ENCODE measurements at places on chromosomes 5 and 9.

GRCh38 chr5:66161356-66161755 is 17.3 kb downstream of the SREK1 start:
- no peak for DNase-seq

DNA sequence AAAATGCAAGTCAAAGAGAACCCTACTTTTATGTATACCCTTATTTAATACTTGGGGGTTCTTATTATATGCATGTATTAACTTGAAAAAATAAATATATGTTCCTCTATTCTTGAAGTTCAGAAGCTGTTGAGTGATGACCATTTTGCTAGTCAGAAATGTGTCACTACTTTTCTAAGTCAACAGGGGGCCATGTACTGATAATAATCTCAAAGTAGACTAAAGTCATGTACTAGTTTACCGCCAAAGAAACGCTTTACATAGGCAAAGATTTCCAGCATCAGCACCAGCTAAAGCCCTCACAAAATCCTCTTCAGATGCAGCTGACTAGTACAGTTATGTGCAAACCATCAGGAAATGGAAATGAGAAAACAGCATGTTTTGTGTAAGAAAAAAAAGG is 5.7 kb upstream of the BHMT start:
- no peak for DNase-seq

DNA sequence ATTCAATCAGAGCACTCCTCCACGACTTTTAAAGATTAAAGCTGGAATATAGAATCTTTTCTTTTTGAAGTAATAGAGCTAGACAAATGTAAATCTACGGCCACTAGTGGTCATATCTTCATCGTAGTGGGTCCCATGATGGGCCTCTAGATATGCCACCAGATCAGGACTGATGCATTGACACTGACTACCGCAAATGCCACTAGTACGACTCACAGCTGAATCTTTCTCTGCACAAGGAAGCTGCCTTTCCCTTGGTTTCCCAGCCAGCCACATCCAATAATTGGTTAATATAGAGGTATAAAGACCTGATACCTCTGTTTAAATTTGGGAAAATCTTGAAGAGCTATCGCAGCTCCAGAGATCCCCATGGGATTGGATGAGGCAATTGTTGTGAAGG is 37.8 kb upstream of the ADRB2 start:
- no peak for DNase-seq

DNA sequence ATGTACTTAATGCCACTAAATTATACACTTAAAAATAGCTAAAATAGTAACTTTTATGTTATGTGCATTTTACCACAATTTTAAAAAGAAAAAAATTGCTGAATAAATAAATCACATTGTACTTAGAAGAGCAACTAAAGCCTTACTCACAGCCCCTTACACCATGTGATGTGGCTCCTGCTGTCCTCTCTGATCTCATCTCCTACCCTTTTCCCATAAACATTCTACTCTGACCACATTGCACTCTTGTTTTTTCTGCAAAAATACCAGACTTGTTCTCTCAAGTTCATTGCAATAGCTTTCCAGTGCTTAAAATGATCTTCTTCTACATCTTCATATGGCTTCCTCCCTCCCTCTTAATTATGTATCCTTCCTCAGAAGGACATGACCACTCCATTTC is 268.4 kb downstream of the ELAVL2 start:
- DNase-seq = no peak

DNA sequence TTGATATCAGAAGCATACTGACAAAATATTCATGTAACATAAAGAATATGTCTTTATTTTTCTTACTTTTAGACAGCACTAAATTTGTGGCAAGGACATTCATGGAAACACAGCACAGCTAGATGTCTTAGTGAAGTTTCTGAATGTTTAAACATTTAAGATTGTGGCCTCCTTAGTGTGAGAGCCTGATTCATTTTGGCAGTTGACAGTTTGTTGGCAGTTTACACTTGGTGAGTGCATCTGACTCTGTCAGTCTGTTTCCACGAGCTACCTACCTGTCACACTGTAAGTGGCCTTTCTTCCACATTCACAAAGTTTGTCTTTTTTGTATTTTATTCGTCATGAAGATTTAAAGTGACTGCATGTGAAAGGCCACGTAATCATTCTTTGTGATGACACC is 436.8 kb downstream of the TUSC1 start:
- no peak for DNase-seq

- no peak for DNase-seq
These were observed 7.6 kb downstream of the SLC24A2 start for GRCh38 chr9:19781240-19781639.

GRCh38 chr9:120702075-120702474 is 12.2 kb downstream of the MEGF9 start:
- no peak for DNase-seq

GRCh38 chr5:3349704-3350565 is 245.7 kb upstream of the IRX1 start:
- no peak for DNase-seq
